Activated T-helper 1 cell treated with anti-CD3 and anti-CD28 coated beads, Interleukin-2, amount 50 U/mL, for 16 hours (primary cell): ENCODE measurements at places on chromosomes 12 and 14.

- no peak for DNase-seq
These were observed 259.5 kb upstream of the PKP2 start for GRCh38 chr12:33156042-33156441.

- no peak for DNase-seq
These were observed 184.5 kb upstream of the DAAM1 start for GRCh38 chr14:59004012-59004411.

- DNase-seq: no peak
These were observed 51.3 kb downstream of the IQSEC3 start for GRCh38 chr12:117816-118345.

- DNase-seq: no peak
These were observed 161.8 kb downstream of the ANO4 start for GRCh38 chr12:100956311-100956852.

GRCh38 chr14:48725051-48725734 is 861.0 kb downstream of the RPS29 start:
- no peak for DNase-seq

DNA sequence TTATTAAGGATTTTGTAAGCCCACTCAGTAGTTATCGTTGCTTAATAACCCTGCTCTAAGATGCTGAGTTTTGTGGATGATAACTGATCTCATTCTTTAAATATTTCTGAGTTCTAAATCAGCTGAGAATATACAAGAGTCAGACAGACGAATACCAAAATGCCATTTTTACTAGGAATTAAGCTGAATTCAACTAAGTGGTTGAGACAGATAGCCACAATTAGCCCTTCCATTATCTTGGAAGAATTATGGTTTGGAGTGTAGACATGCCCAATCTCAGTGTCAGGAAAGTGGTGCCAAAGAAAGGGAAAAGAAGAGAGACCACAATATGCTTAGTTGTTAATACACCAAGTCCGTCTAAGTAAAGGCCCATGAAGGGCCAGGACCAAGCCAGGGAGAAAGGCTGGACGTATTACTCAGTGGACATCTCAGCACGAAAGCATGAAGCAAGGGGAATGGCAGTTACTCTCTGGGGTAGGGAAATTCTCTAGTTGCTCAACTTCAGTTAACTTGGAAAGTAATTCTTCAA is 58.6 kb downstream of the KCNA5 start:
- DNase-seq: no peak

DNA sequence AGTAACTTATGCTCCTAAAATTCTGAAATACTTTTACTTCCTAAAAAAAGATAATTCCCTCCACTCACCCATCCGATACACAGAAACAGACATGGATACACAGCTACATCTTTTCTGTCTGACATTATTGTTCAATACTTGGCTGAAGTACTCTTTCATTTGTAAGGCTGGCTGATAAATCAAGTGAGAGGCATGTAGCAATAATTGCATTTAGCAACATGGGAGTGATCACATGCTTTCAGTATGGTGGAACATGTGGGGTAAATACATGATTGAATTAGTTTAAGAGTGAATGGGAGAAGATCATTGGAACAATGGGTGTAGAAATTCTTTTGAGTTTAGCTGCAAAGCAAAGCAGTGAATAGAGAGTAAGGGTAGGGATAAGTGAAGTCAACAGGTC is 25.6 kb downstream of the PTPRQ start:
- no peak for DNase-seq

DNA sequence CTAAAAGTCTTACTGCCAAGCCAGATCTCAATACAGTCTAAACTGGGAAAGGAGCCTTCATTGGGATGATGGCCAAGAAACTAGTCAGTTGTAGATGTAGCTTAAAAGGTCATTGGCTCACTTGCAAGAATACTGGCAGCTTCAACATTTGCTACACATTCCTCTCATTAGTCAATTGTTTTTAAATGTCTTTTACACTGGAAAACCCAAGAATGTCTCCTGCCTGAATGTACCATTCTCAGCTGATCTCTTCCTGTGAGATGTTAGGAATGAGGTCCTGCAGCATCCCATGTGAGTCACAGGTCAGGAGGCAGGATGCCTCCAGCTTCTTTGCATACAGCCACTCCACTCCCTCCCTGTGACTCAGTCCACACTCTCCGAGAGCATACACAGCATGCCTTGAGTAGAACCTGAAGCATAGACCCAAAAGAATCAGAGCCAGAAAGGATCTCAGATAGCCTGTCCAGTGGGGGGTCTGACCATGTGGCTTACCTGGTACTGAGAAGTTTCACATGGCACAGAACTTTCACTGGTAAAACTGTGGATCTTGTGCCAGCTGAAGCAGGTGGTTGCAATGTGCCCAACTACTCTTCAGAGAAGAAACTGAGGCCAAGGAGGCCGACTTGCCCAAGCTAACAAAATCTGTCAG is 56.0 kb upstream of the HECTD1 start:
- no peak for DNase-seq
